ENCODE measurements at places on chromosomes 2 and 18.
A peak's percentile ranks its signal among the peaks of the same experiment; 100 is the strongest.

- no peak for DNase-seq
These were observed 144.1 kb upstream of the MGAT5 start for GRCh38 chr2:134109725-134110124.

DNA sequence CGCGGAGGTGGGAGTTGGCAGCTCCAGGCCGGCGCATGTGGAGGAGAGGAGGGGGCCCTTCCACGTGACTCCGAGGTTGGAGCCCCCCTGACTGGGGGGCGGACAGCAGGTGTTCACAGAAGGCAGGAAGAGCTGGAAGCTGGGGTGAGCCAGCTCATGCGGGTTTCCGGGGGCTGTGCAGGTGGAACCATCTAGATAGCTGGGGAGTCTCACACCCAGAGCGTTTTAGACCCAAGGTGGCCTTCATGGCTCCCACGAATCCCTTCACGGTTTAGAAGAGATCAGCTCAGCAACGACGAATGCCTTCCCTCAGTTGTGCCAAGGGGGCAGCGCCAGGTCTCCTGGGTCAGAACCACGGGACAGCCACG lies 740.5 kb upstream of the SALL3 start:
- no peak for DNase-seq

DNA sequence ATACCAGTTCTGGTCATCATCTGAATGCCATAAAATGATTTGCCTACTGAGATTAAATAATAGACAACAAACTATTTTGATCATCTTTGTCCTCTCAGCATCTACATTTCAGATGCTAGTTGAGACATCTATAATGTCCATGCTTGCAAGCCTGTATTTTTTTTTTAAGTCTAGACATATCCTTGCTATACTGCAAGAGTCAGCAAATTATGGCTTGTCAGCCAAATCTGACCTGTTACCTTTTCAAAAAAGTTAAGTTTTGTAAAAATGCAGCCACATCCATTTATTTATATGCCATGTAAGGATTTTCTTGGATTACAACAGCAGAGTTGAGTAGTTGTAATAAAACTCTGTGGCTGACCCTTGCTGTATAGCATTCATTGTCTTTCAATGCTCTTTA lies 1355.7 kb upstream of the FAM98A start:
- DNase-seq, result no peak

DNA sequence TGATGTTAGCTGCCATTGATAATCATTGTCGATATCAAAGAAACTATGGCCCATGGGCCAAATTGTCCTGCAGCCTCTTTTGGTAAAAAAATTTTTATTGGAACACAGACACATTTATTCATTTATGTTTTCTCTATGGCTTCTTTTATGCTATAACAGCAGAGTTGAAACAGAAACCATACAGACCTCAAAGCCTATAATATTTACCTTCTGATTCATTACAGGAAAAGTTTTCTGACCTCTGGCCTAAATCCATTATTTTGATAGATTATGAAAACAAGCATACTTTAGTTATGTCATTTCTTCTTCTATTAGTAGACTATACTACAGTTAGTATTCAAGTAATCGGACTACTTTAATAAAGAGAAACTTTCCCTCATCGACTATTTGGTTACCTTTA lies 349.7 kb upstream of the GALNT5 start:
- no peak for DNase-seq

DNA sequence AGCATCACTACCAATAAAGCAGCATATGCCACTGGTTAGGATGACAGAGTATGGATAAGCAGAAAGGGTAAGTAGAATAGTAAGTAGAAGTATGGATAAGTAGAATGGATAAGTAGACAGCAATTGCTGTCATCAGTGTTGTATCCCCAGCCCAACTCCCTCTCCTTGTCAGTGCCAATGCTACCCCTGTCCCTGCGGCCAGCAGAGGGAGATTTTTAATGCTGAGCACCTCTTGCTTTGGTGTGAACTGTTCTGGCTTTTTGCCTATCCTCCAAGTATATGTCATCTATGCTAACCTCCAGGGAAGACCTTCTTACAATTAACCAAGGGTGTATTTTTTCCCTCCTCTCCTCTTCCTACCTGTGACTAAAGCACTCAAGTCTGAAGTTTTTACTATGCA lies 136.7 kb upstream of the SPHKAP start:
- peak; percentile 40 for DNase-seq

- DNase-seq, result no peak
These were observed 62.4 kb downstream of the LYPD1 start for GRCh38 chr2:132607426-132608090.

- no peak for DNase-seq
These were observed 568.9 kb upstream of the ACVR2A start for GRCh38 chr2:147275943-147276342.

DNA sequence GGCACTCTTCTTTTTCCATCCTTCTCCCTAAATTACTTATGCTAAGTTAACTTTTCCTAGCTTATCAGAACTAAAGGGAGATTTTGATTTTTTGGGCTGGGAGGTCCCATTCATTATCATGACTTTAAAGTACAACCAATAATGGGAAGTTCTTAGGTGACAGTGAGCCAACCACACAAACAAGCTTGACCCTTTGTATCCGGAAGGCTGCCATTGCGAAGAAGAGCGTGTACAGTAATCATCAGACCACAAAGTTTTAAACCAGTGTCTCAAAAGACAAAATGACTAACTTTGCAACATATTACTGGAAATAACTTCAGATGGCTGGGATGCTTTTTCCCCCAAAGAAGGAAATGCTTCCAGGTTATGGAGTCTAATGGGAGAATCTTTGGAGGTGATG lies 298.1 kb downstream of the TGIF1 start:
- no peak for DNase-seq

- no peak for DNase-seq
These were observed 18.7 kb upstream of the TMEM200C start for GRCh38 chr18:5914016-5914415.

DNA sequence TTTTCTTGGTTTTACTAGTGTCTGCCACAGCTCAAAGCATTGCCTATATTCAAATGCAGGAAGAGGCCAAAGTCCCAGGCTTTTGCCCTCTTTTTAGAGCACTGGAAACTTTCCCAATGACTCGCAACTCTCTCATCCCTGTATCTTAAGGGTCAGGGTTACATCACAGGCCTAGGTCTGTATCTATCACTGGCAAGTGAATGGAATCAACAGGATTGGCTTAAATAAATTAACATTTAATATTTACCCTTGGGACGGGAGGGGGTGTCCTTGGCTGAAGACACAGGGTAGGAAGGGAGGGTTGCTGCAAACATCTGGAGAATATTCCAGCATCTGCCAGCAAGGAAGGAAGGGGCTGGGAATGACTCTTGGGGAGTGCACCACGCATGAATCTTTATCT lies 242.6 kb downstream of the SLC4A3 start:
- DNase-seq, result no peak

- no peak for DNase-seq
These were observed 9.0 kb downstream of the ASB1 start for GRCh38 chr2:238435752-238436096.

- no peak for DNase-seq
These were observed 190.4 kb downstream of the KIAA1328 start for GRCh38 chr18:37019157-37019827.

DNA sequence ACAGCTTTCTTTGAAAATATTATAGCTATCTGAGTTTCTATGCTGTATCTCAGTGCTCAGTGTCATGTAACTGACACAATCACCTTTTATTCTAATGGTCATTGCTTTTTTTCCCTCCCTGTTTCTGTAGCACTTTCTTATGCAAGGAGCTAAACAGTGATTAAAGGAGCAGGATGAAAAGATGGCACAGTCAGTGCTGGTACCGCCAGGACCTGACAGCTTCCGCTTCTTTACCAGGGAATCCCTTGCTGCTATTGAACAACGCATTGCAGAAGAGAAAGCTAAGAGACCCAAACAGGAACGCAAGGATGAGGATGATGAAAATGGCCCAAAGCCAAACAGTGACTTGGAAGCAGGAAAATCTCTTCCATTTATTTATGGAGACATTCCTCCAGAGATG lies 56.4 kb downstream of the SCN2A start:
- no peak for DNase-seq

- DNase-seq, result no peak
These were observed 41.8 kb downstream of the LDLRAD4 start for GRCh38 chr18:13260197-13260934.

- no peak for DNase-seq
These were observed 19.5 kb upstream of the WIPF1 start for GRCh38 chr2:174617120-174617519.

DNA sequence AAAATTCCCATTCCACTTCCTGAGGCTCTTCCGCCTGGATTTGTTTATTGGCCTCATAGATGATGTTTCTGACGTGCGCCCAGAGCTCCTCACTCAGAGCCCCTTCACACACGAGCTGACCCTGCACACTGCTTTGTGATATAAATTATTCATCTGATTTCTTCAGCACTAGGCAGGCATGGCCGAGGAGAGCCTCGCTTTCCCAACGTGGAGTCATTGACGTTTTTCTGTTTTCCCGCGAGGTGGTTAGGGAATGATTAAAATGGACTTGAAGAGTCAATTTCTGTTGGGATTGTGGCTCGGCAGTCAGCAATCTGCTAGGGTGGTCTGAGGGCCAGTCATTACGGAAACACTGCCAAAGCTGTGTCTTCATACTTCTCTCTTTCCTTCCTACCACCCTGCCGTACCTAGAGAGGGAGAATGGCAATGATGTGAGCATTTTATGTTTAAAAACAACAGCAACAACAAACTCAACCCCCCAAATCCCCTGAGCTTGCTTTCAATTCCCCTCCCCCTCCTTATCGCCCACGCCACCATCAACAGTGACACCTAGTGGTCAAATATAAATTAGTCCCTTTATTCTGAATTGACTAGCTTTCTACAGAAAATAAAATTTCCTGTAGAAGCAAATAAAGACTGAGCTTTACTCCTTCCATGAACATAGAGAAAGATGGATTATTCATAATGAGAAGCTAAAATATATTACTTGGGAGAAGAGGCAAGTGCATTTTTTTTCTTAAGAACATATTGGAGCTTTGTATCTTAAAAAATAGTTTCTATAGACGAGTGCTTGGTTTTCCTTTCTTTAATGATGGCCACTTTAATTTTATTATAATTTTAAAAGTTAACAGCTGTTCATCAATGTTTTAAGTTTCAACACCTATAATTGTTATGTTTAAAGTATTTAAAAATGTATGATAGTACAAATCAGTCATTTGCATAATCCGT lies 285.1 kb downstream of the MTX2 start:
- DNase-seq, result peak; percentile 40

GRCh38 chr2:184835398-184835715 lies 237.0 kb downstream of the ZNF804A start:
- DNase-seq, result no peak

GRCh38 chr18:9334329-9334972 lies at the start of gene TWSG1:
Gene TWSG1, plus strand, starts transcription at chr18:9334773. Its CDS starts 2,457 bp downstream, at chr18:9337230.
- DNase-seq, result peak; percentile 93

DNA sequence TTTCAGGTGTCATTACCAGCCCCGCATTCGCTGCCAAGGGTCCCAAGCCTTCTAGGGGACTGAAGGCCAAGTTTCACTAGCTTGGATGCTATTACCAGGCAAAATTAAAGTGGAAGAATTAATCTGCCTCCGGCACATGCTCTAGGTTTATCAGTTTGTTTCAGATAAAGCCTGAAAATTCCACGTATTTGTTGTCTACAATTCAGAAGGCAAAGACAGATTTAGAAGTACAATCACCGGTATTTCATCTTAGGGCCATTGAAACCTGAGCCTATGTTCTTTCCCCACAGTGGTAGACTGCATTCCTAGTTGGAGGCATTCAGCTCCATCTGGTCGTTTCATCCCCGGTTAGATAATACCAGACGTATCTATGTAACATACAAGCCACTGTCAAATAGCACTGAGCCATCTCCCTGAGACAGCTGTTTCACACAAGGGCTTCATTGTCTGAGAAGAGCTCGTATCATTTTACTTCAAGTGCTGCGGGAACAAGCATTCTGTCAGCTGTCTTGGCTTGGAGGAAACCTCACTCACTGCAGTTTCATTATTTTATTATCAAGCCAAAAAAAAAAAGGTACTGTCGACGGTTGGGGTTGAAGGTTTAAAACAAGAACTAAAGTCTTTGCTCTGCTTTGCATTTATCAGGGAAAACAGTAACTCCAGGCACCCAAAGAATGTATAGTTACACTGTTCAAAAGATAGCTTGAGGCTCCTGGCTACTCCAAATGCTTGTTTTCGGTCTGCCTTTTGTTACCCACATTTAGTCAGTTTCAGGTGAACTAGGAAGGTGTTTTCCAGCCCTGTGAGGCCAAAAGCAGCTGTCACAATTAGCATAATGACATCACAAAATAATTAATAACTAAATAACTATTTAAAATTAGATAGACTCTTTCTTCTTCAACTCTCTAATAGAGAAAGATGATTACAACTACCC lies 76.7 kb downstream of the TGIF1 start:
- peak; percentile 71 for DNase-seq

DNA sequence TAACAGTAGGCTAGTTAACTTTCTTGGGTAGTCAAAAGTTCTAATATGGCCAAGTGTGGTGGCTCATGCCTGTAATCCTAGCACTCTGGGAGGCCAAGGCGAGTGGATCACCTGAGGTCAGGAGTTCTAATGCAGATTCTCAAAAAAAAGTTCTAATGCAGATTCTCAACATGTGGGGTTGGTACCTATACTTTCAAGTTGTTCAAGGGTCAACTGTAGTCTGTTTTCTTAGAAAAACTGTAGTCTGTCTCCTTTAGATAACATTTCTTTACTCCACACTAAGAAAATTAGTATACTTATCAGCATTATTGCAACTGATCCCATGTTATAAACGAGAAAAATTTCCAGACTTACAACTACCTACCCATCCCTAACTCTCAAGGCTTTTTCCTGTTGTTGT lies 16.6 kb downstream of the INO80D start:
- no peak for DNase-seq

DNA sequence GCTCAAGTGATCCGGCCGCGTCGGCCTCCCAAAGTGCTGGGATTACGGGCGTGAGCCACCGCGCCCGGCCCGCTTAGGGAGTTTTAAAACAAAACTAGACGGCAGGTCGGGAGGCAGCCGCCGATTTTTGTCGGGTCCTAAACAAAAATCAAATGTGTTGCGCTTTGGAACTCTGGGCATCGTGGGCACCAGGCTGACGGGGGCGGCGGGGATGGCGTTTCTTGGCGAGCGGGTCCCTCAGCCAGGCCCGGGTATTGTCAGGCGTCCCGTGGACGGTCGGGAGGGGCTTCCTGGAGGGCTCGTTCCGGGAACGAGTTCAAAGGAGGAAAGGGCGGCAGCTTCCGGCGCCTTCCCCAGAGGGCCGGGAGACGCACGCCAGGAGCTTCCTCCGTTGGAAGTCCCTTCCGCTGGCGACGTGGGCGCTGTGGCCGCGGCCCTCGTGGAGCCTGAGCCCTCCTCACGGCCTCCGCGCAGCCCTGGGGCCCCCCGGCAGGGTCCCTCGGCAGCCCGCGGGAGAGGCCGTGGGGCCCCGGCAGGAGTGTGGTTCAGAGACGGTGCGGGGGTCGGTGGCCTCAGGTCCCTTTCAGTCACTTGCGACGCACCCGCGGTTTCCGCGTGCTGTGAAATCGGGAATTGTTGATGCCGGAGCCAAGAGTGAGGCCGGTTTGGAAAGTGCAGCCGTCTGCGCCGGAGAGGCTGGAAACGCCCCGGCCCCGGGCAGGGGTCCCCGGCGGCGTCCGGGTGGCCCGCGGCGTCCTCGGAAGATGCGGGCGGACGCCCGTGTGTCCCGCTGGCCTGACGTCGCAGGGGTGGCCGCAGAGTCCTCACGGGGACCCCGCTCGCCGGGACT lies 59.3 kb downstream of the EMILIN2 start:
- DNase-seq, result peak; percentile 82

Measured in testis (tissue), 5 donors.